Panc1 (cell line): ENCODE measurements at places on chromosomes 5 and 9. TPM values are rescaled to one million over a fixed set of nuclear protein-coding genes. Genes with fewer than 3 reads are reported as not detected.

DNA sequence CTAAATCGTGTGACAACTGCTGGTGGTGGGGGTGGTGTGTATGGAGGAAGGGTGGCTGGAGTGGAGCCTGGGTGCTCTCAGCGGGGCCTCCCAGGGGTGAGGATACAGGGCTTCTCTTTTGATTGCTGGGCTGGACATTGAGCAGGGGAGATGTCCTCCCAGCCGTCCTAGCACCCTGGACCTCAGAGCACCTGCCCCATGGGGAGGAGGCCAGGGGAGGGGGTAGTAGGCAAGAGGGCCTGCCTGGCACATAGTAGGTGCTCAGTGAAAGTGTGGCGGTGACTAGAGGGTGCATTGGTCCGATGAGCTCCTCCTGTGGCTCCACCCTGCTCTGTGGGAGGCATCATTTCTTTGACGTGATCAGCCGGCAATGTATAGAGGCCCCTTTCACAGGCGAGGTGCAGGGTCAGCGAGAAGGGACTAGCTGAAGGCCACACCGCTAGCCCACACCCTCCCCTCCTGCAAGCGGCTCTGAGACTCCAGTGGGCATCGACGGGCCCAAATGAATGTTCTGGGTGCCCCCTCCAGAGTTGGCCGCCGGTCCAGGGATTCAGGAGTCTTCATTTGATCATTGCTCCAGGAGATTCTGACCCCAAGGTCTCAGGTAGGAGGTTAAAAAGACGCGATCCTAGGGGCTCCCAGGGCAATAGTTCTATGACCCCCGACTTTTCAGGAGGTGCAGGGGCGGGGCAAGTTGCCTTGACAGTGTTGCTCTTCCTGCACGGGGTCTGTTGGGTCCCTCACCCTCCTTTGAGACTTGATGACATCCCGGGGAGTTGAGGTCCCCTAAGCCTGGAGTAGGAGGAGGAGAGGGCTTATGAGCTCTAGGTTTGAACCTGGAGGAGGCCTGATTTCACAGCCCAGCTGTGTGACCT is 255.5 kb downstream of the PBX3 start:
- H3K4me3 ChIP-seq, result no peak overlapping the region
- H3K27me3 ChIP-seq, result no peaks in the 10 kb centered on the region
- no peaks in the 10 kb centered on the region for H3K4me1 ChIP-seq

DNA sequence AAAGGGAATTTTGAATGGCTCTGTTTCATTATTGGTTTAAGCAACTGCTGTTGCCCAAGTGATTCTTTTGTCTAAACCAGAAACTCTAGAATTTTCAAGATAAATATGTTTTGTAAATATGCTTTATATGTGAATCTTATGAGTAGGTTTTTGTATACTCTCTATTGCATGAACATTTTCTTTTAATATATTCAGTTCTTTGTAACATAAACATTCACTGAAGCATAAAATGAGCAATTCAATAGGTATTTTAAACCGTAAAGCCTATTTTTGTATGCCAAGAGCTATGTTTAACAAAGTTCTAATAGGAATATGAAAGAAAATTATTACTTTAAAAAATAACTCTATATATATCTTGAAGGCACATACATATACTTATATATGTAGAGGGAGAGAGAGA is 293.1 kb downstream of the PSAT1 start:
- H3K4me1 ChIP-seq, result no peaks in the 10 kb centered on the region
- H3K36me3 ChIP-seq, result no peaks in the 10 kb centered on the region
- H3K27me3 ChIP-seq, result no peaks in the 10 kb centered on the region
- no peak overlapping the region for H3K27ac ChIP-seq
- H3K4me3 ChIP-seq, result no peak overlapping the region

- H3K4me3 ChIP-seq, result no peak overlapping the region
- no peaks in the 10 kb centered on the region for H3K36me3 ChIP-seq
Observed at GRCh38 chr5:146084376-146084775, 21.0 kb downstream of the PLAC8L1 start.

GRCh38 chr9:107218829-107219485 is 64.1 kb upstream of the RAD23B start:
- no peaks in the 10 kb centered on the region for H3K36me3 ChIP-seq
- no peaks in the 10 kb centered on the region for H3K27me3 ChIP-seq
- H3K4me1 ChIP-seq, result no peaks in the 10 kb centered on the region; the same call in 1 of the 2 replicates
- H3K4me3 ChIP-seq, result no peak overlapping the region
- DNase-seq, result no peak

- no peaks in the 10 kb centered on the region for H3K27me3 ChIP-seq
- no peaks in the 10 kb centered on the region for H3K4me1 ChIP-seq
- no peak overlapping the region for H3K4me3 ChIP-seq
- H3K36me3 ChIP-seq, result no peaks in the 10 kb centered on the region
- DNase-seq, result no peak
Observed at GRCh38 chr5:39169081-39169480, 50.3 kb downstream of the FYB1 start.

- no peak overlapping the region for H3K4me3 ChIP-seq
- no peak for DNase-seq
- H3K27ac ChIP-seq, result no peak overlapping the region
- H3K4me1 ChIP-seq, result peaks cover 32% of the 10 kb centered on the region
Observed at GRCh38 chr5:179766726-179767455, 26.9 kb upstream of the LTC4S start.

DNA sequence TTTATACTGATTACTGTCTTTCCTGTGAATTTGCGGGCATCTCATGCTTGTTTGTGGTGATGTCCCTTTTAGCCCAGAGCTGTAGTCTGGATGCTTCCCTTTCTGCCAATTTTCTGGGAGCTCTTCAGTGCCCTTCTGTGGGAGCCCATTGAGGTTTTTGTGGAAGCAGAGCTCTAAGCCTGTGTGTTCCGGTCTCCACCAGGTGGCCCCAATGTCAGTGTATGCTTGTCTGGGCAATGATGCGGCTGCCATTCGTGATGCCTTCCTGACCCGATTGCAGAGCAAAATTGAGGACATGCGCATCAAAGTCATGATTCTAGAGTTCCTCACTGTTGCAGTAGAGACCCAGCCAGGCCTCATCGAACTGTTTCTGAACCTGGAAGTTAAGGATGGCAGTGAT is 35.1 kb downstream of the SH3GLB2 start:
- H3K27ac ChIP-seq, result no peak overlapping the region
- no peak overlapping the region for H3K4me3 ChIP-seq
- H3K4me1 ChIP-seq, result no peaks in the 10 kb centered on the region
- H3K36me3 ChIP-seq, result peaks cover 12% of the 10 kb centered on the region
- no peak for DNase-seq

GRCh38 chr9:114177423-114178064 is 22.2 kb downstream of the COL27A1 start:
- H3K27ac ChIP-seq, result peak overlapping the region; percentile 51; the same call in 1 of the 2 replicates
- DNase-seq, result no peak
- H3K4me3 ChIP-seq, result no peak overlapping the region
- H3K27me3 ChIP-seq, result no peaks in the 10 kb centered on the region
- H3K4me1 ChIP-seq, result peaks cover 40% of the 10 kb centered on the region
- H3K36me3 ChIP-seq, result no peaks in the 10 kb centered on the region

DNA sequence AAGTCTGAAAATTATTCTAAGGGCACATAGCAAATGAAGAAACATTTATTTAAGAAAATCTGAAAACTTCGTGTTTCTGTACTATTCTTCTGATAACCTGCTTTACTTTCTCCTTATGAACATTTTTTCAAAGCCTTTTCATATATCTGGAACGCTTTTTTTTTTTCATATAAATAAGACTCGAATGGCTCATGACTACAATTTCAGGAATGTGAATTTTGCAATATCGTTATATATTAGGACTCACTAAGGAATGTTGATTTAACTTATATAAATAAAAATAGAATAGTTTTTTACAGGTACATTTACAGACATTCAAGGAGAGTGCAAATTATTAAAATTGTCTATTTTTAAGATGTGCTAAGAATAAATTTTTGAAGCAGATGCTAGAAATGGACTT is 42.9 kb downstream of the GPBP1 start:
- H3K36me3 ChIP-seq, result peaks cover 2% of the 10 kb centered on the region
- DNase-seq, result no peak
- H3K4me3 ChIP-seq, result no peak overlapping the region
- H3K27ac ChIP-seq, result no peak overlapping the region
- no peaks in the 10 kb centered on the region for H3K27me3 ChIP-seq
- peaks cover 8% of the 10 kb centered on the region; the same call in 1 of the 2 replicates for H3K4me1 ChIP-seq

DNA sequence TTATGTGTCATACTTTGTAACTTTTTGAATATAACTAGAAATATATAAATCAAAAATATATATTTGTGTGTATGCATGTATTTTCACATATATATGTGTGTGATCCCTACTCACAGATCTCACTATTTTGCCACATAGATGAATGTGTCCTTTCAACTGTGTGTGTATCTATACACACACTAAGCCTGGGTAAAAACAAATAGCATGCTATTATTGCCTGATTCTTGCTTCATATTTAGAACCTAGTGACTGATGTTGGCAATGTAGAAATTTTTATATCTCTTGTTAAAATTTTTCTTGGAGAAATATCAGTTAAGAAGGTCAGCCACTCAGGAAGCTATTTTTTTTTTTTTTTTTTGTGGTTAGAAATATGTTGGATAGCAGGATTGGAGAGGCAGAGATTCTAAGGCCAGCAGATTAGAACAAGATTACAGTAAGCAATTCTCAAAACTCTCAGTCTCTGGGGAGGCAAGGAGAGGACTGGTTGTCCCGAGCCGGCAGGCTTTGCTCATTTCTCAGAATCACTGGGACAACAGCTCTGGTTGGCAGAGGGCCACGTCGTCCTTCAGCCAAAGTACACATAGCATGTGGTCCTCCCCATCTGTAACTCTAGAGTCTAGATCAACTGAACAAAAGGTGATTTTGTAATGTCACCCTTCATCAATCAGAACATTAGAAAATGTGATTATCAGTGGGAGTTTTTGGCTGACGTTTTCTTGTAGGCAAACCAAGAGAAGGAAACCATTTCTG is 19.7 kb downstream of the C6 start:
- DNase-seq, result no peak
- no peak overlapping the region for H3K4me3 ChIP-seq
- H3K27me3 ChIP-seq, result no peaks in the 10 kb centered on the region
- no peaks in the 10 kb centered on the region for H3K4me1 ChIP-seq
- H3K27ac ChIP-seq, result no peak overlapping the region
- H3K36me3 ChIP-seq, result no peaks in the 10 kb centered on the region

DNA sequence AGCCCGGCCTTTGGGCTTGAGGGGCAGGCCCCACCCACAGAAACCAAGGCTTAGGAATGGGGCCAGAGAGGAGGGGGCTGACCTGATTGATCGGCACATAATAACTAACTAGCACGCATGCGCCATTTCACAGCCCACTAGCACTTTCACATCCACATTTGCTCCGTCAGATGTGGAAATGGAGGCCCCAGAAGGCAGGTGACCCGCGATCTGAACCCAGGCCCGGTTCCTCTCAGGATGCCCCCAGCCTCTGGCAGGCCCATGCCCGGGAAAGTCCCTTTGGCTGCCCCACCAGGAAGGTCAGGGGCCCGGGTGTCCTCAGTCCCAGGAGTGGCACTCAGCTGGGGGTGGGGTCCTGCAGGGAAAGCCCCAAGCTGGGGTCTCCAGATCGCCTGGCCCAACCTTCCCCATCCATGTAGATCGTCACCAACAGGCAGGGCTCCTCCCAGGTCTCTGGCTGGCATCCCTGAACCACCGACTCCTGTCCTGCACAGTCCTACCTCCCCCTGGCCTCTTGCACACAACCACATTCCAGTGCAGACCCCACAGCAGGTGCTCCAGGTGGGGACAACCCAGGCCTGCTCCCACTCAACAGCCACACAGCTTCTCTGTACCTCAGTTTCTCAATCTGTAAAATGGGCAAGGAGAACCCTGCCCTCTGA is 46.7 kb downstream of the VAV2 start:
- peak overlapping the region; percentile 75 for H3K27ac ChIP-seq
- no peak for DNase-seq
- no peak overlapping the region for H3K4me3 ChIP-seq
- no peaks in the 10 kb centered on the region for H3K27me3 ChIP-seq

DNA sequence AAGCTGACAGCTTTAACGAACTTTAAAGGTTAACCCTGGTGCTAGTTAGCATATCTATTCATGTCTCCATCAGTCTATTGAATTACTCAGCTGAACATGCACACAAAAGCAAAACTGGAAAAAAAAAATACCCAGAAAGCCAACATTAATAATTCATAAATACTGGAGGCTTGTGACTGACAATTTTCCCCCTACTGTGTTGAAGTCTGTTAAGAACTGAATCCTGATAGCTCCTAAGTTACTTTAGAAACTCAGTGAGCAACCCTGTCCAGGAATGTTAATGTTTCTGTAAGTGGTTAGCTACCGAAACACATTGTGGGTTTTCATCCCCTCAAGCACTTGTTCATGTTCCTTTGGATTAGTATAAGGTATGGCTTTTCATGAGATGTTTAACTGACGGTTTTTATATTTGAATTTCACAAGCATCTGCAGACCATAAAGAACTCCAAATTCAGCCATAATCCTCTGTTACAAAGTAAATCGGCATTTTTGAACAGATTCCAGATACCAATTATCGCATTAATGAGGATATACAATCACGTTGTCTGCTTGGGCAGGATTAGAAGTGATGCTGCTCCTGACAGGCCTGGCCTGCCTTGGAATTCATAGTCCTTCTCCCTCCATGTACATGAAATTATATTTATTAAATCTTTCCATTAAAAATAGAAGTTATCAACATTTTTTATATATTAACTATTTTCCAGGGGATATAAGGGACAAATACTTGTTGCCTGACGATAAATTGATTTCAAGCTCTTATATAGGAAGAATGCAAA is 331.2 kb downstream of the TLE4 start:
- no peaks in the 10 kb centered on the region for H3K27me3 ChIP-seq
- no peaks in the 10 kb centered on the region for H3K4me1 ChIP-seq
- no peak overlapping the region for H3K4me3 ChIP-seq
- no peak for DNase-seq
- H3K27ac ChIP-seq, result no peak overlapping the region

DNA sequence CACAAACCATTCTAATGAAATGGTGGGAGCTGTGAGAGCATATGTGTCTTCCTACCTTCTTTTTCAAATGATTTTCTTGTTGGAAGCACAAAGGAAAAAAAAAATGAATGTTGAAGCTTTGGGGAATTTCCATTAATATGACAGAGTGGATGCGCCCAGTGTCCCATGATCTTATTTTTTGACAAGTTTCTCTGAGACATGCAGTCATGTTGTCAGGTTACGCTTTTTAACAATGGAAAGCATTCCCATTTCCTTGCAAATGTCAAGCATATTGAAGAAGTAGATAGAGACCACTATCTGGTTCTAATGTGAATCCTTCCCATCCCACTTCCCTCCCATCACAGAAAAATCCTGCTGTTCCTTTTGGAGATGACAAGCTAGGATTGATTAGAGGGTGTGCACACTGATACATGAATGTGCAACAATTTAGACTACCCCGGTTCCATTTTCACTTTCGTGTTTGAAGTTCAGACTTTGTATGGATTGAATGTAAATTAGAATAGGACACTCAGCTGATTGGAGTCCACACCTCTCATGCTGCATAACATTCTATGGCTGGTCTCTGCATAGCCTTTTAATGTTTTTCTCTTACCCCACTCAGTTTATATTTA is 919.4 kb downstream of the TLE4 start:
- no peaks in the 10 kb centered on the region for H3K4me1 ChIP-seq
- H3K27me3 ChIP-seq, result no peaks in the 10 kb centered on the region
- DNase-seq, result no peak
- no peak overlapping the region for H3K4me3 ChIP-seq
- H3K27ac ChIP-seq, result no peak overlapping the region

- no peak for DNase-seq
- H3K4me3 ChIP-seq, result no peak overlapping the region
- no peaks in the 10 kb centered on the region for H3K27me3 ChIP-seq
- no peak overlapping the region for H3K27ac ChIP-seq
- H3K4me1 ChIP-seq, result no peaks in the 10 kb centered on the region
Observed at GRCh38 chr9:129918296-129918950, 83.2 kb downstream of the USP20 start.

Gene SGCD
- not detected for total RNA-seq

Gene DBH
- not detected for total RNA-seq

Gene IFNB1
- total RNA-seq, result not detected

Gene SLC6A3
- total RNA-seq, result 0.05 TPM

Gene BARHL1
- total RNA-seq, result not detected
